Stimulated activated CD8-positive, alpha-beta memory T cell treated with anti-CD3 and anti-CD28 coated beads, Interleukin-4, amount 100 ng/mL, for 1 hour (primary cell): ENCODE measurements at places on chromosomes 1 and 21.

- no peak for DNase-seq
Observed at GRCh38 chr1:27831568-27832410, 1.2 kb downstream of the PPP1R8 start.

- DNase-seq: no peak
Observed at GRCh38 chr21:42570841-42571387, 57.3 kb downstream of the SLC37A1 start.

DNA sequence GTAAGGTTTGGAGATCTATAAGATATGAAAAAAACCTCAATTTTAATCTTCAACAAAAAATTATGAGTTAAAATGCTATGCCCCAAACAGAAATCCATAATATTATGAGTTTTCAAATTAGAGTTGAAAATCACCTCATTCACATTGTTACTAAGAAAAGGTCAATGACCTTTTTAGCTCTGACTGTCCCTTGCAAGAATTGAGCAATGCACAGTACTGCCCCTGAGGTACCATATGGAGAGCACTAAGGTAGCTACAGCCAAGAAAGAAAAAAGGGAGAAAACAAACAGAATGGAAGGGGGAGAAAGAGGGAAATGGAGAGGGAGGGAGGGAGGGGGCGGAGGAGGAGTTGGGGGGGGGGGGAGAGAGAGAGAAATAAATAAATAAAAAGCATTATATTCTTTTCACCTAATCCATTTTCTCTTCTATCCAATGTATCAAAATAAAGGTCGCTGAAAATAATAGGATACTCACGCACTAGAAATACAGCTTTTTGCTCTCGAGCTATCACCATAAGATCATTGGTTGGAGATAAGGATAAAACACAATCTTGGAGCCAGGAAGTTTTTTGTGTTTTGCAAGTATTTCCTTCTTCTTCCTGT is 58.8 kb downstream of the RAB3GAP2 start:
- no peak for DNase-seq

DNA sequence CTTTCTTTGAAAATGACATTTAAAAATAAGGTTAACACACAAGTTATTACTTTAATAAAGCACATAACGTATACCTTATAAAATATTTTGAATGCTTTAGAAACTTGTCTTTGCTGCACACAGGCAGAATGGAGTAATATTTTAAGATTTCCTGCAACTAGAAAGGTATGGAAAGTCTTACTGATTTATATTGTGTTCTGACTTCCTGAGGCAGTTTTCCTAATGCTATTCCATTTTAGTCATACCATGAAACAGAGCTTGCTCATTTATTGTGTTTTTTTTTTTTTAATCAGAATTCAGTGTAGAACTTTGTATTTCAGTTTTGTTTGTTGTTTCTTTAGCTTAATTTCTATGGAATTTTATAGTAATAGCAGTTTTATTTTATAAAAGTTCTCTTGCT is 60.9 kb upstream of the S1PR1 start:
- no peak for DNase-seq

- no peak for DNase-seq
Observed at GRCh38 chr1:114703242-114703641, 7.9 kb upstream of the AMPD1 start.

GRCh38 chr1:6180268-6180706 is at the start of gene CHD5:
TSS of gene CHD5 (minus strand) at chr1:6180321. CDS start at chr1:6180023, 298 bp downstream.
- DNase-seq: no peak
